Transverse colon (tissue), 4 donors: ENCODE measurements at places on chromosomes 3 and 15. TPM values are rescaled to one million over a fixed set of nuclear protein-coding genes. Genes with fewer than 3 reads are reported as not detected.

PCCB gene
- total RNA-seq = 38.1 TPM

CLDN11 gene
- 13.5 TPM for total RNA-seq

TEX9 gene
- 7.9 TPM for total RNA-seq

KLHL40 gene
- total RNA-seq = not detected

FAM107A gene
- 15.0 TPM for total RNA-seq

TAGLN3 gene
- 1.5 TPM for total RNA-seq

CCDC33 gene
- not detected for total RNA-seq

TP63 gene
- not detected for total RNA-seq

ATP11B gene
- total RNA-seq = 117 TPM

SUCNR1 gene
- total RNA-seq = 0.14 TPM

LRTM1 gene
- not detected for total RNA-seq

FRMD5 gene
- not detected for total RNA-seq

CGNL1 gene
- 1.1 TPM for total RNA-seq

ACAD9 gene
- total RNA-seq = 37.3 TPM

TMEM207 gene
- total RNA-seq = not detected

TPRG1 gene
- total RNA-seq = 4.1 TPM

CCDC12 gene
- total RNA-seq = 50.1 TPM

TMCO5A gene
- total RNA-seq = not detected

INSYN1 gene
- 4.5 TPM for total RNA-seq

ATP10A gene
- 1.4 TPM for total RNA-seq

STRA6 gene
- total RNA-seq = not detected

CFAP100 gene
- not detected for total RNA-seq

SPINT1 gene
- 285 TPM for total RNA-seq

WWTR1 gene
- 80.4 TPM for total RNA-seq

HEG1 gene
- total RNA-seq = 8.9 TPM

CLDN1 gene
- total RNA-seq = 0.82 TPM

TERC gene
- 225 TPM for total RNA-seq

SAMMSON gene
- not detected for total RNA-seq

GNAT1 gene
- total RNA-seq = not detected

CRELD1 gene
- total RNA-seq = 7.1 TPM

OR4M2 gene
- not detected for total RNA-seq

TRIM59 gene
- total RNA-seq = not detected

CCDC39 gene
- not detected for total RNA-seq

LRRC49 gene
- 2.2 TPM for total RNA-seq

SMAD3 gene
- total RNA-seq = 30.9 TPM

TRIM42 gene
- total RNA-seq = not detected
